ENCODE measurements at places on chromosomes 3 and 15. TPM values are rescaled to one million over a fixed set of nuclear protein-coding genes. Genes with fewer than 3 reads are reported as not detected.

The ERICH6 gene
- 0.08 TPM for polyA plus RNA-seq

The EOGT gene
- 6.0 TPM for polyA plus RNA-seq

GRCh38 chr3:179970746-179971145 is 66.0 kb downstream of the PEX5L start:
- no peaks in the 10 kb centered on the region for H3K27me3 ChIP-seq
- no peak overlapping the region for H3K4me3 ChIP-seq
- H3K4me1 ChIP-seq, result no peaks in the 10 kb centered on the region
- DNase-seq, result no peak
- H3K27ac ChIP-seq, result no peak overlapping the region

GRCh38 chr15:72135719-72136118 is 17.5 kb downstream of the SENP8 start:
- H3K4me3 ChIP-seq, result no peak overlapping the region
- DNase-seq, result no peak
- H3K27me3 ChIP-seq, result no peaks in the 10 kb centered on the region
- no peak overlapping the region for H3K27ac ChIP-seq
- H3K4me1 ChIP-seq, result no peaks in the 10 kb centered on the region

DNA sequence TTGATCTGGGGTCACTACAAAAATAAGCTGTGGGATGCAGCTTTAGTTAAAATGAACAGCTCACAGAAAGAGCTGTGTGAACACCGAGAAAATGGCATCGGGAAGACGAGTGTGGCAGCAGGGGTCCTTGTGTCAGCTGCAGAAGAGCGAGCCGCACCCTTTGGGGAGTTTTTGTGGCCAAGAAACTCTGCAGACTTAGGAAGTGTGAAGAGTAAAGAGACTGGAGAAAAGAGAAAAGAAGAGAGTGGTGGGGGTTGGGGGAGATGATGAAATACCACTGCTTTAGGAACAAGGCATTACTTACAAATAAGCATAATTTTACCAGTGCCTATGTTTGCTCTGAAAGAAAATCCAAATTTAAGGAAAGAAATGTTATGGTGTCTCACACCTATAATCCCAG is 147.8 kb downstream of the LRRC28 start:
- no peak overlapping the region for H3K4me3 ChIP-seq
- H3K4me1 ChIP-seq, result peaks cover 14% of the 10 kb centered on the region
- H3K36me3 ChIP-seq, result no peaks in the 10 kb centered on the region
- DNase-seq, result no peak

All from SK-N-SH (cell line).